Fibroblast of the aortic adventitia (primary cell): ENCODE measurements at places on chromosomes 2 and 18.

- no peak for DNase-seq
Measured at GRCh38 chr2:38130876-38131275, 54.9 kb upstream of the CYP1B1 start.

- DNase-seq = no peak
Measured at GRCh38 chr18:26057344-26057773, 33.1 kb downstream of the SS18 start.

DNA sequence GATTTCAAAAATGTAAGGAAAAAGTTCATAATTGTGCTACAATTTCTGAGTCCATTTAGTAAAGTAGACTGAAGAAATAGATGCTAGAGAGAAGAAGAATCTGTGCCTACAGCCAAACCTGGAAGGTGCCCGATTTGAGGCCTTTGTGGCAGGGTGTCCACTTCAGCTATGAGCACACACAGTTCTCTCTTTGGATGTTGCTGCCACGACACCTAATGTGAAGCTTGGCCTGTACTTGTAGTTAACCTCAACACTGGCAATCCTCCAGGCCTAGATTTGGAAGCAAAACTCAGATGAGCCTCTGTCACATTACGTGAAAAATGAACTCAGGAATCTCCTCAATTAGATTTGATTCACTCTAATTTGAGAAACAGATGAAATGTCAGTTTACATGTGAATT is 90.1 kb upstream of the LRP1B start:
- DNase-seq = no peak

DNA sequence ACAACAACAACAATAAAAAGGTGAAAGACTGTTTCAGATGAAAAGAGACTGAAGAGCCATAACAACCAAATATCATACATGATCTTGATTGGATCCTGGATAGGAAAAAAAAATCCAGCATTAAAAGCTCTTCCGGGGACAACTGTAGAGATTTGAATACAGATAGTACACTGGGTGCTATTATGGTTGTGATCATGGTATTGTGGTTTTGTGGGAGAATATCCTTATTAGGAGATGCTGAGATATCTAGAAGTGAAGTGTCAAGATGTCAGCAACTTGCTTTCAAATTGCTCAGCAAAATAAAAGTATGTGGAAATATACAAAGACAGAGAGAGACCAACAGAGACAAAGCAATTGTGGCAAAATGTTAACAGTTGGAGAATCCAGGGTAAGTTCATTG is 15.5 kb upstream of the SPATA3 start:
- no peak for DNase-seq

- DNase-seq = no peak
Measured at GRCh38 chr18:66616523-66616983, 12.7 kb upstream of the CDH19 start.

DNA sequence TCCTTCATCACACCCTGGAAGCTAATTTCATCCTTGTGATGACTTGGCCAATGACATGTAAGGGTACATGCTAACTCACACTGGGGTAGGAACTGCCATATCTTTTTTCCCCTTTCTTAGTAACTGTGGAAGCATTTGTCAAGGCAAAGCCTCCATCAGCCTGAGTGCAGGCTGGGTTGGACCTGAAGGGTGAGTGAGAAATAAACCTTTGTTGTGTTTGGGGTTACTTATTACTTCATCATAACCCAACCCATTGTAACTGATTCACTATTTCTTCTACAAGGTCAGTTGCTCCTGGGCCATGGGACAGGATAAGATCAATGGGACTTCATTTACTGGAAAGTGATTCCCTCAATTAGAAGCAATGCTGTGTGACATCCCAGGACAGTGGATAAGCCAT is 108.4 kb downstream of the COL6A3 start:
- no peak for DNase-seq

GRCh38 chr2:203683932-203684556 is 22.4 kb upstream of the CD28 start:
- DNase-seq = peak; percentile 87

DNA sequence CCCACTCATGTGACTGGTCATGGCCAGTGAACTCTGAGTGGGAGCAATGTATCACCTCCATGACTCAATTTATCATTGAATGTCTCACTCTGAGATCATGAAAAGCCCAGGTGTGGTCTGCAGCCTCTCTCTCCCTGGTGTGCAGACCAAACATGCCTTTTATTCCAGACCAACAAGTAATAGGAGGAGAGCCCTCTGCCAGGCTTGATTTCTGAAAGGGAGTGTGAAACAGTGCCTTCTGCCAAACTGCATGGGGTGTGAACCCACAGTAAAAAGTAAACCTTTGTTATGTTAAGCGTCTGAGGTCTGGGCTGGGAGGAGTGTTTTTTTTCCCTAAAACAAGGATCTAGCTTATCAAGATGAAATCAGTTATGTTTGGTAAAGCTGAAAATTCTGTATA is 601.2 kb downstream of the ADCYAP1 start:
- no peak for DNase-seq

DNA sequence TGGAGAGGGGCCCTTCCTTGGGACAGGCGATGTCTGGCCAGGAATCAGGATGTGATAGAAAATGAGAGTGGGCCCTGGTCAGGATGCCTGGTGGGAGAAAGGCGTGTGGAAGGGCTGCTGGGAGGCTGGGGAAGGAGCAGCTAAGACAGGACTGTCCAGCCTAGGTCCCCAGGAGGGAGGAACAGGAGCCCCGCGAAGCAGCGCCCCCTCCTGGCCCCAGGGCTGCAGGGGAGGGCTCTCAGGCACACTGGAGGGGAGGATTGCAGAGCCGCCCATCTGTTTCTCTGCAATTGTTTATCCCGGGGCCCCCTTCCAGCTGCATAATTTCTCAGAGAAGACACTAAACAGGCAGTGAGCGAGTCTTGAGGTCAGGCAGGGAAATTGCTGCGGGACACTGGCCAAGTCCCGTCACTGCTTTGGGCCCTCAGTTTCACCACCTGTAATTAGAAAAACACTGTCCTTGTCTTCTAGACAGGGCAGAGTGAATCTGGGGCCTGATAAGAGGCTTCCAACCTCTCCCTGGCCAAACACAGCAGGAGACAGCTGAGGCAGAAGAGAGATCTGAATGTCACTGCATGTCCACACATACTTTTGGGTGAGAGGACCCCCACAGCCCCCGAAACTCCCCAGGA is 3.9 kb upstream of the NPPC start:
- DNase-seq = peak; percentile 9

DNA sequence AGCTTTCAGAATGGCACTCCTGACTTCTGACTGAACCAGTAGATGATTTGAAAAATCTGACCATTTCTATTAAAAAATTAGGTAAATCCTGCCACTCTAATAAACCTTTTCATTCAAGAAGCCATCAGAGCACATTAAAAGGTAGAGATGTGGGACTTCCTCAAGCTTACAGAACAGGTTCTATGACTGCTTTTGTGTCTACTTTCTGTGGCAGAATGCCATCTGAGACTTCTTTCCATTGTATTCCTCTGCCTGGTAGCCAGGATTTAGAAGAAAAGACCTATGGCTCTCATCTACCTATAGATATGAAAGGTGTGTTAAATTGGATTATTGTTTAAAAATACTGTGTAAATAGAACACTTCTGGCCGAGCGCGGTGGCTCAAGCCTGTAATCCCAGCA is 99.9 kb upstream of the NABP1 start:
- DNase-seq = no peak
